ENCODE measurements at places on chromosomes 3 and 15.

GRCh38 chr3:194032828-194033435 lies 103.0 kb upstream of the HES1 start:
- no peak for DNase-seq

DNA sequence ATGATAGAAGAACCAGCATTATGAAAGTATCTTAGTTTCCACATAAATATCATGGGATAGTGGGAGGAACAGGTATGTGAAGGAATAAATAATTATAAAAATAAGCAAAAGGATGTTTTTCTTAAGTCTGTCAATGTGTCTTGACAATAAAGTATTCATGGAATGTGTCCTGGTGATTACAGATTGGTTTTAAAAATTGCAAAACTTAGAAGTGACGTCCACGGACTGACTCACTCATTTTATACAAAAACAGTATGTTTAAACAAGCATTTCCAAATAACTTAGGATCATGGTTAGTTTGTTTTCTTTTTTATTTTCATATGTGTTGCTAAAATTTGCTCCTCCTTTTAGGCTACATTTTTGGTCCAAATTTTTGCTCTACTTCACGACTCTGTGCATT lies 687.0 kb upstream of the NECTIN3 start:
- no peak for DNase-seq

- no peak for DNase-seq
Measured at GRCh38 chr3:197847866-197848401, 56.9 kb downstream of the LRCH3 start.

DNA sequence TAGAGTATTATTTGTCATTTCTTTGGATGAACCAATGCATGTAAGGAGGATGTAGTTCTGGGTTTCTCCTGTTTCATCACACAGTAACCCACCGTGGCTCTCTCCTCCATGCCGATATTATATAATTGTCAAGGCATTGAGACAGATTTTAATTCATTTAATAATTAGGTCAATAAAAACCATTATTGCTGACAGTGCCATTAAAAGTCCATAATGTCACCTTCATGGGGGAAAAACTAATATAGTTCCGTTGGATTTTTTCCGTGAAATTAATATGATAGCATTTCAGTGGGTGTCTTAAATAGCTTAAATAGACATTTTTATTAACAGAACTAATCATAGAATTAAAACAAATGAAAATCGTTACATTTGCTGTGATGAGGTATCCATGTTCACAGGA lies 747.7 kb upstream of the CFAP20DC start:
- DNase-seq: no peak

- no peak for DNase-seq
Measured at GRCh38 chr3:14440531-14441239, 38.3 kb downstream of the SLC6A6 start.

- no peak for DNase-seq
Measured at GRCh38 chr3:22671848-22672247, 531.3 kb upstream of the UBE2E2 start.

GRCh38 chr3:159734681-159735080 lies 254.0 kb upstream of the IL12A start:
- no peak for DNase-seq

- no peak for DNase-seq
Measured at GRCh38 chr3:3862534-3862933, 63.3 kb downstream of the LRRN1 start.

DNA sequence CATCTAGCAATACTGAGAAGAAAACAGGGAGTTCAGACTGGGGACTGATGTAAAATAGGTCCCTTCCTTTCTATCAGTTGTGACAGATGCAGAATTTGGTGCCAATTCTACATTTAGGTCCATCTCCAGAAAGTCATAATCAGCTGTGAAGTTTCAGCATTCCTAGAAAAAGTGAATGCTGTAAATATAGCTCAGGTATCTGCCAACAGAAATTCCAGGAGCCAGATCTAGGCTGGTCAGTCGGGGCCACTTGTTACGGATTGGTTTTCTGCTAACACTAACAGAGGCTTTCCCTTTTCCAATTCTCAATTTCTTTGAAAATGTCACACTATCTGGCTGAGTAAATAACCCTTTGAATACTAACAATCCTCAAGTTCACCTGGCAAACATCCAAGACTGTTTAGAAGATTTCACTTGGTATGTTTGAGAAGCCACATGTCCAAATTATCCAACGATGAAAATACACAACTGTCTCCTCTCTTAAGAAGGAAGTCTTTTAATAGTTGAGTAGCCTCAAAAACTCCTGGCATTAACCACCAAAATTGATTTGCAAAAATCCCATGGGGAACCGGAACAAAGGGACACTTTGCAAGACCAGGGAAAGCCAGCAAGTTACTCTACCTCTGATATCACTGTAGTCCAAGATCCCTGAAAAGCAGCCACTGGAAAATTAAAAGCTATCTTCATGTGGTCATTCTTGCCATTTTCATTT lies 222.3 kb downstream of the ZMAT3 start:
- no peak for DNase-seq

DNA sequence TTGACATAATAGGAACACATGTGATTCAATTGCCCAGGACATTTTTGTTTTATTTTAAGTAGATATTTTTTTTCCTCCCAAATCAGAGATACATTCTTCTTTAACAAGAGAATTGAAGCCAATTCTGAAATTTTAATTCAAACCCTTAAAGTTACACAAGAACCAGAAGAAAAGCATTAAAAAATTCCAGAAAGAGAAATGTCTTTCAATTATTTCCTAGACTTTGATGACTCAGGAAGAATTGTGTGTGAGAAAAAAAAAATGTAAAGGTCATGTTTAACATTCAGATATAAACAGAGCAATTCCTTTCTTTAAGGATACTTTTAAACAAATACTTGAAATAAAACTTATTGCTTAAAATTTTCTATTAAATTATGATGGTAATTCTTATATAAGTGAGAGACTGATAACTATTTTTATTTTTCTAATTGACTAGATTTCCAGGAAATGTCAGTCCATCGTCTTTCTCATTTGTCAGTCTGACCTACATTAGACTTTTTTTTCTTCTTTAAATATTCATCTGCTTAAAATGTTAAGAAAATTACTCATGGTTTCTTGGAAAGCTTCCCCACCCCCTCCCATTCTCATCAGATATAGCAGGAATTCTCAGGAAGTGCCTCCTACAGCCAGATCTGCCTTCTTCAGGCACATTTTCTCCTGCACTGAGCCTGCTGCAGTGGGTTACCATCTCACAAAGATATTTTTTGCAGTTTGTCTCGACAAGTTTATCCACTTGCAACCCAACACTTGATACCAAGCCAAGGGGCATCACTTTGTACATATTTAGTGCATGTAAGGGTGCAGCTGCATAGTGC lies 261.8 kb upstream of the CBLB start:
- DNase-seq: peak; percentile 75

- DNase-seq: no peak
Measured at GRCh38 chr15:76150513-76150912, 90.7 kb downstream of the TMEM266 start.

- no peak for DNase-seq
Measured at GRCh38 chr3:123385981-123386380, 62.9 kb downstream of the ADCY5 start.

DNA sequence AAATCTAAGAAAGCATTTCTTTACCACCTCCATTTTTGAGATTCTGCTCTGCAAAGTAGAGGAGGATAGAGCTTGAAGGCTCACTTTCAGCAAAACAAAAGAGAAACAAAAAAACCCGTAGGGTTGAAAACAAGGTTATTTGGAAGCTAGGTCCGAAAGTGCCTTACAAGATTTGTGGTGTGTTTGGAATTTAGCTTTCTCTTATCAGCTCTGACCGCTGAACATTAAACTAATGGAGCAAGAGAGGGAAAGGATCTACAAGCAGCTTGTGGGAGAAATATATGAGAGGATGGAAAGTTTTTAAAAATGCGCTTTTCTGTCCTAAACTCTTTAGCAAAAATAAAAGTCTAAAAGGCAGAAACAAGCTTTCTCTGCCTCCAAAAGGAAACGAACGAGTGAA lies 545.5 kb downstream of the NTRK3 start:
- no peak for DNase-seq

DNA sequence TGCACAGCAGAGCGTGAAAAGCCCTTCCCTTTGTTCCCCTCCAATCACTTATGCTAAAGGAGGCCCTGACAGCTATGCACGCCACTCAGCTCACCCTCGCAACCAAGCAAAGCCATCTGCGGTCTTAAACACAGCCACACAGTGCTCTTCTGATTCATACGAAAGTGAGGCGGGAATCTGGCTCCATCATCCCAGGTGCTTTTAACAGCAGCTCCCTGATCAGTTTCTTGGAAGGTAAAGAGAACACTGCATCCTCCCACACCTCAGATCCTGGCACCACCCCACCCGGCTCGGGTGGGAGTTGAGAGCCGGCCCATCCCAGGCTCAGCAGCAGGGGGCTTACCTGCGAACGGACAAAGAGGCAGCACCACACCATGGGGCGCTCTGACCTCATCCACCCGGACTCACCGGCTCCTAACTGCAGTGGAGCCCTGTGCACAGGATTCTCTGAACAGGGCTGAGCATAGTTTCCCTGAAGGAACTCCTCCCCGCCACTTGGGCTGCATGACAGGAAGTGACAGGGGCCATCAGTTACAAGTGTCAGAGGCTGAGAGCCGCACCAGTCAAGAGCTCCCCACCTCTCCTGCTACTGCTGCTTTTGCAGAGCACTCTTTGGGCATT lies 114.3 kb upstream of the ARHGEF3 start:
- no peak for DNase-seq

DNA sequence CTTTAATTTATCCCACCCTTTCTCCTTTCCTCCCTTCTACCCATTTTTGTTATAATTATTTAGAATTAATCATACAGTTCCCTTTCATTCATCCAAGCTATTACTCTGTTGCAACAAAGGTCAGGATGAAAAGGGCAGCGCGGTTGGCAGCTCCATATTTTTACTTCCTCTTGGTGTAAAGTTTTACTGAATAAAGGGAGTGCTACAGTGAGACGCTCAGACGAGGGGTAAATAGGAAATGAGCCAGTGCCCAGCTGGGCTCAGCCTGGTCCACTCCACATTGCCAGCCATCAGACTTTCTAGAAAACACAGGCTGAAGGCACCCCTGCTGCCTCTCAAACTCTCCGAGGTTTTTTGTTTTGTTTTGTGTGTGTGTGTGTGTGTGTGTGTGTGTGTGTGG lies 21.9 kb upstream of the ZBTB38 start:
- DNase-seq: no peak

- DNase-seq: no peak
Measured at GRCh38 chr3:157238457-157238856, 78.5 kb upstream of the CCNL1 start.

DNA sequence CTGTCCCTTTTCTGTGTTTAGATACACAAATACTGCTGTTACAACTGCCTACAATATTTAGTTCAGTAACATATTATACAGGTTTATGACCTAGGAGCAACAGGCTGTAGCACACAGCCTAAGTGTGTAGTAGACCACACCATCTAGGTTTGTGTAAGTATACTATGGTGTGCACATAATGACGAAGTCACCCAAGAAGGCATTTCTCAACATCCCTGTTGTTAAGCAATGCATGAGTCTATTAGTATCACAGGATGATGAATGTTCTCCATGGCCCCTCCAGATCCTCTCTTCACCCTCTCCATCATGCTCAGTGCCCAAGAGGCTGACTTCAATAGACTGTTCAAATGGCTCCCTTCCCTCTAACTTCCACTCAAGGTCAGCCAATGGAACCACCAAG lies 14.6 kb upstream of the SEC62 start:
- no peak for DNase-seq

DNA sequence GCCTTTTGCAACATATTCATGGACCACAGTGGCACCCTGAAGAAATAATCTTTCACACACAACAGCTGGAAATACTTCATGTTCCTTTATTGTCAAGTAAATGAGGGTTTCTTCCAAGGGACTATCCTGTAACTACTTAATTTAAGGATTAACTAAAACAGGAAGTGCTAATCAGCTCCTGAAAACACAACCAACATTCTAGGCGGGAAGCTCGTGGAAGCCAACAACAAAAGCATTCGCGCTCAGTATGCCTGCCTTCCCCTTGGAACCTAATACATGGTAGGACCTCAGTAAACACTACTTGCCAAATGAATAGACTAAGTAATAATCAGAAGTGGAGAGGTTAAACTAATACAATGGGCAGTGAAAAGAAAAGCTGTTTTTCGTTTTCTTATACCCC lies 300.9 kb downstream of the RORA start:
- no peak for DNase-seq

DNA sequence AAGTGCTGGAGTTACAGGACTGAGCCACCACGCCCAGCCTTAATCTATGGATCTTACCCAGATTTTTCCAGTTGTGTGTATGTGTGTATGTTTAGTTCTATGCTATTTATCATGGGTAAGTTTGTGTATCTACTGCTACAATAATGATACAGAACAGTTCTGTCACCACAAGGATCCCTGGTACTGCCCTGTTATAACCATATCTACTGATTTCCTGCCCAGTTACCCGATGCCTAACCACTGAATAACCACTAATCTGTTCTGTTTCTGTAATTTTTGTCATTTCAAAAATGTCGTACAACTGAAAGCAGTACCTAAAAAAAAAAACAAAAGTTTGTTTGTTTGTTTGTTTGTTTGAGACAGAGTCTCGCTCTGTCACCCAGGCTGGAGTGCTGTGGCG lies 123.7 kb upstream of the RAP2B start:
- no peak for DNase-seq

- DNase-seq: no peak
Measured at GRCh38 chr3:31664031-31664430, 131.3 kb downstream of the STT3B start.

DNA sequence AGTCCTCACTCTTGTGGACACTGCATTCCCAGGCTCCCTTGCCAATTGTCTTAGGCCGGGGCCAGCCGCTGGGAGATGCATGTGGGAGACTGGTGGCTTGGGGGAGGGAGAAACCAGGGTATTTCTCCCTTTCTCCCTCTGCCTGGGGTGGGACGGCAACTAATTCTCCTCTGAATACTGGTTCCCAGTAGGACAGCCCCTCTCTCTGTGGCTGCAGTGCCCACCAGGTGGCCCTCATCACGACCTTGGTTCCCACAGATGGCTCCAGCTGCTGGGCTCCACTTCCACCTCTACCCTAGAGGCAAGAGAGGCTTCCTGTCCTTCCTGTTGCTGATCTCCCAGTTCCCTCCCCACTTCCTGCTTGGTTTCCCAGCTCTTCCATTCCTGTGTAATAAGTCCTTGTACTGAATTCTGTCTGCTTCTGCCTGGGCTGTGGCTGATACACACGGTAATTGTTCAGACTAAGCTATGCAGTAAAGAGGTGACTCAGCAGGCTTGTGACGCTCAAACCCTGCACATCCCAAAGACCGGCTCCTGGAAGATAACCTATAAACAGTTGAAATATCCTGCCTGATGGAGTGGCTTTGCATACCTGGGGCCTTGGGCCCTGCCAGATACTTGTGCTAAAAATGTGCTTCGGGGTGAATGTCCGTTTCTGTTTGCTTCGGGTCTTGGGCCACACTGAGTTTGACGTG lies 20.4 kb upstream of the COPG1 start:
- DNase-seq: peak; percentile 42

DNA sequence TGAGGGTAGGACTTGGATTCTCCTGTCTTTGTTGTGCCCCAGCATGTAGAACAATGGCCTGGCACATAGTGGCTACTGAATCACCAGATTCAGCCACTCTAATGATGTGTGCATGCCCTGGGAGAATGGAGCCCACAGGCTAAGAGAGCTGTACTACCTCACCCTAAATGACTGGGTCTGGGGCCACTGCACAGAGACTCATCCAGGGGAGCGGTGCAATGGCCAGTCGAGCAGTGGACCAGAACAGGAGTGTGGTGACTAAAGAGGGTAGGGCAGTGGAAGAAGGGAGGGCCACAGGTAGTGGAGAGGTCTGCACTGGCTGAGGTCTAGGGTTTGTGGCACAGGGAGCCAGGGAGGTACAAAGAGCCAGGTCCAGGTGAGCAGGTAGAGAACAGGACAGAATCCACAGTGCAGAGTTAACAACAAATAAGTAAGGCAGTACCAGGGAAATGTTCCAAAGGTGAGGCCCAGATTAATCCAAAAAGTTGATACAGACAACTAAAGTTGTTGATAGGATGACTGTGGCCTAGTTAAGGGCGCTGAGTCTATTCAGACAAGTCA lies 142.7 kb upstream of the ATP11B start:
- no peak for DNase-seq
